ENCODE measurements at places on chromosomes 7 and 10.

DNA sequence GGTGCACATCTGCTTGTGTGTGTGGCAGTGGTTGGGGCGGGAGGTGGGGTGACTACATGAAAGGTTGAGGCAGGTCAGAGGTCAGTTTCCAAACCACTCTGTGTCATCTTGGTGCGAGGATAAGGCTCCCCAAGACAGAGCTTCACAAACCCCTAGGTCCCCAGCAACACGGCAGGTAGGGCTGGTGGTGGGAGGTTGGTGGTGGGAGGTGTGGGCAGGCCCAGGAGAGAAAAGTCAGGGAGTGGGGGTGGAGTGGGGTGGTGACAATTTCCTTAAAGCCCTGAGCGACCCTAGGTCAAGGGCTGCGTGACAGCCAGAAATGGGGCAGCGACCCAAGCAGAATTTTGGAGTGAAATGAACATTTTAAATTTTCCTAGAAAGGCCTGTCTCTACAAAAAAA lies 1.6 kb upstream of the STRA8 start:
- no peak for DNase-seq

DNA sequence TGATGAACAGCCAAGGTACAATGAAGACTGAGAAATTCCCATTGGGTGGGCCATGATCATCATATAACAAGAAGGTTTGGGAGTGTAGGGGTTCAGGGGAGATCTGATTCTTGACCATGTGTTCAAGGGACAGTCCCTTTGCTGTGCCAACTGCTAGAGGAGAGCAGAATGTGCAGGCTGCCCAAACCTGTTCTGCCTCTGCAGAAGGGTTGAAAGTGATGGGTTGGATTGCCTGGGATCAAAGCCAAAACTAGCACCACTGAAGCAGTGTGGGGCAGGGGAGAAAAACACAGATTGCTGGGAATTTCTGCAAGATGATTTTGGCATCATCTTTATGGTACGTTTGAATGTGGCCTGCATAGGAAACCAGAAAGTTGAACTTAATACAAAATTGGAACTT lies 303.9 kb downstream of the OTUD1 start:
- no peak for DNase-seq

GRCh38 chr7:145957160-145957890 lies 159.3 kb upstream of the CNTNAP2 start:
- no peak for DNase-seq

- DNase-seq = peak; percentile 36
Observed at GRCh38 chr7:47967123-47967522, 12.3 kb downstream of the HUS1 start.

DNA sequence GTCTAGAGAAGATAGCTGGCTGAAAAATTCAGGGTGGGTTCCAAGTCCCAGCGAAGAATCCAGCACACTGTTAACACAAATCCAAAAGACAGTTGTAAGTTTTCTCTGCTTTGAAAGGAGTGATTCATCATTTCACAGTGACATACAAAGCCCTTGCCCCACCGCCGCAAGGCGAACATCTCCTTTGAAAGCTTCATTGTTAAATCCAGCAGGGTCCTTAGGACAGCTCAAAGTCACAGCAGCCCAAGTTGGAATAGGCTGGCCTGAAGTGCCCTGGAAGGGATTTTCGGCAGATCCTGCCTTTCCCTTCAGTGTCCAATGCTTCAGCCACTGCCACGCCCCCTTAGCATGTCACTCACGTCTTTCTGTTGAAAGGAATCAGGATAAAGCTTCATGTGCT lies 526.1 kb downstream of the CALN1 start:
- no peak for DNase-seq

DNA sequence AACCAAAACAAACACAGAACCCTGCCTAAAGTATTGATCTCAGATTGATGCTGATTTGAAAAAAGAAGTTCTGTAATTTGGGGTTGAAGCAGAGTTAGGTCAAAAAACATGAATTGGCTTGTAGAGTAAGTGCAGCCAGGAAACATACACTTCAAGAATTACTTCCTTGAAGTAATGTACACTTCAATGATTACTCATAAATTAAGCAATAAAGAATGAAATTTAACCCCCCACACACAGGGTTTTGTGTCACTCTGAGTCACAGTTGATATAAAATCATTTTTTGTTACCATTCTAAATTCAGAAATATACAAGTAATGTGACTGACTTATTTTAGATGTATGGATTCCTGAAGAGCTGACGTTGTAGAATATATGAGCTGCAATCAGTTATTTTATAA lies 622.2 kb downstream of the POM121L12 start:
- DNase-seq = no peak

DNA sequence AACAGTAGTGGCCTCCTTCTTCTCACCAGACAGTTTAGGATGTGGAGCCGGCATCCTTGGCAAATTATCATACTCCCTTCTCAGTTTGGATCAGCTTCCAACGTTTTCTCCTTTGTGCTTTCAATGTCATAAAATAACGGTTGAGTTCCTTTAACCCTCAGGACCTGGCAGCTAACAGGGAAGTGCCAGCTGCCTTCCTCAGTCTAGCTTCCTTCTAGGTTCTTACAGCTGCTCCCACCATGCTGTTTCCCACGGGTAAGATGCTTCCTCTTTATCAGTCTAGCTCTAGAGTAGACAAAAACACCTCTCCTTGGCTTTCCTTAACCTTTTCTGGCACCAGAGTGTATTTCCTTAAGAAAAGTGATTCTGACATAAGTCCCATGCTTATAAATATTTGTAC lies 33.2 kb downstream of the BLVRA start:
- no peak for DNase-seq
